ENCODE measurements at places on chromosomes 5 and 9.
A peak's percentile ranks its signal among the peaks of the same experiment; 100 is the strongest.

DNA sequence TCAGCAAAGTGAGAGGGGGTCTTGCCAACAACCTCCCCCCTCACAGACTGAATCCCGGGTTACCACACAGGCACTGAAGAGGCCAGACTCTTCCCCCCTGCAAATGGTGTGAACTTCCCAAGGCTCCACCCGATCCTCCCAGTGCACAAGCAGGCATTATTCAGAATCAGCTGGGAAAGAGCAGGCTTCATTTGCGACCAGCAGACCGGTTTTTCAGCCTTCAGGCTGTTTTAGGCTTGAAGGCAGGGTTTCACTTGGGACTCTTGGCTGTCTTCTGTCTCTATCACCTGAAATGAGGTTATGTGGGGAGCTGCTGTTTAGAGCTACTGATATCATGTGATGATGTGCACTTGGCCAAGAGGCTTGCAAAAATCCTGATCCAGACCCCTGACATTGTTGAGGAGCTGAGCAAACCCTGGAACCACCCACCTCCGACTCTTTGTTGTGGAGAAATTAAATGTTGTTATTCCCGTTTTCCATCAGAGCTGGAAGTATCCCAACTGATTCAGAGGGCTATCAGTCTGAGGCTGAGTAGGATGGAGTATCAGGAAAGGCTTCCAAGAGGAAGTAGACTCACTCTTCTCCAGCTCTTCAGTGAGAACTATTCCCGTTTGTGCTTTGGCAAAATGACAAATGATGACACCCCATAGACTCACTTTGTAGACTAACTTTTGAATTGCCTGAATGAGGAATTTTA, 63.3 kb upstream of the ZFR start:
- no peak for DNase-seq

- DNase-seq = peak; percentile 69
These were observed 89.3 kb downstream of the STARD4 start for GRCh38 chr5:111422747-111423720.

- DNase-seq = peak; percentile 32
These were observed 88.5 kb downstream of the SUSD1 start for GRCh38 chr9:112086627-112087026.

GRCh38 chr9:103798620-103799019, 295.5 kb upstream of the SMC2 start:
- DNase-seq = no peak

- no peak for DNase-seq
These were observed 490 bp downstream of the ICE1 start for GRCh38 chr5:5422819-5423515.

DNA sequence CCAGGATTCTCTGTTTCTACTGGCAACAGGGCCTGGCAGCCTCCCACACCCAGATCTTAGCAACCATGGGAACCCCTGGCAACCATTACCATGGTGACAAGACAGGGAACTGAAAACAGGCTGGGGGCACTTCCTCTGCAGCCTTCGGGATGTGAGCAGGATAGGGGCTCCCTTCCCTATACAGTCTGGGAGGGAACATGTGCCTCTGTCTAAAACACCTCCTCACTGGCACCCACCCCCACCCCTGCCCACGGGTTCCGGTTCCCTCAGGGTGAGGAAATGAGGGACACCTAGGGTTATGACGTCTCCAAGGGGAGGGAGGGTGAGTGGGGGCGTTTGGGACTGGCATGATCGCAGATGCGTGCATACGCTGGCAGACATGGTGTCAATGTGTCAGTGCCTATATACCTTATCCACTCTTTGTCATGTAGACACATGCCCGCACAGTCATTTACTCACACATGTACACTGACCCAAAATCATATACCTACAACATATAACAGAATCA, 3.0 kb upstream of the DNAJB5 start:
- DNase-seq = peak; percentile 16
